Inflammatory macrophage treated with lipopolysaccharide for 4 hours (primary cell): ENCODE measurements at places on chromosomes 6 and 20.

GRCh38 chr20:59925359-59925758, 8.1 kb downstream of the SYCP2 start:
- no peak for DNase-seq

DNA sequence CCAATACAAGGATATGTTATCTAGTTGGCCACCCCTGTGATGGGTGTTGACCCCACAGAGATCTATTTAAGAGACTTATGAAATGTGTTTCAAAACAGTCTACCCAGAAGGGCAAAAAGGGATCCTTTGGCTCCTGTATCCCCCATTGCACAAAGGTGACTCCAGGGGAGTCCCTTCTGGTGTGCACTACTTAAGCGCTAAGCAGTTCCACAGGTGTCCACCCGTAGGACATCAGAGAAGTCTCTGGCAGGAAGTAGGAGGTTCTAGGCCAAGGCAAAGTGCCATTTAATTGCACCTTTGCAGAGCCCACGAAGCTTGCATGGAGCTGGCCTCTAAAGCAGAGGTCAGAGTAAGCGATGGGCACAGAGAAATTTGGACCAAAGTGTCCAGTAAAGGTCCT, 147.7 kb downstream of the MRPL14 start:
- no peak for DNase-seq

DNA sequence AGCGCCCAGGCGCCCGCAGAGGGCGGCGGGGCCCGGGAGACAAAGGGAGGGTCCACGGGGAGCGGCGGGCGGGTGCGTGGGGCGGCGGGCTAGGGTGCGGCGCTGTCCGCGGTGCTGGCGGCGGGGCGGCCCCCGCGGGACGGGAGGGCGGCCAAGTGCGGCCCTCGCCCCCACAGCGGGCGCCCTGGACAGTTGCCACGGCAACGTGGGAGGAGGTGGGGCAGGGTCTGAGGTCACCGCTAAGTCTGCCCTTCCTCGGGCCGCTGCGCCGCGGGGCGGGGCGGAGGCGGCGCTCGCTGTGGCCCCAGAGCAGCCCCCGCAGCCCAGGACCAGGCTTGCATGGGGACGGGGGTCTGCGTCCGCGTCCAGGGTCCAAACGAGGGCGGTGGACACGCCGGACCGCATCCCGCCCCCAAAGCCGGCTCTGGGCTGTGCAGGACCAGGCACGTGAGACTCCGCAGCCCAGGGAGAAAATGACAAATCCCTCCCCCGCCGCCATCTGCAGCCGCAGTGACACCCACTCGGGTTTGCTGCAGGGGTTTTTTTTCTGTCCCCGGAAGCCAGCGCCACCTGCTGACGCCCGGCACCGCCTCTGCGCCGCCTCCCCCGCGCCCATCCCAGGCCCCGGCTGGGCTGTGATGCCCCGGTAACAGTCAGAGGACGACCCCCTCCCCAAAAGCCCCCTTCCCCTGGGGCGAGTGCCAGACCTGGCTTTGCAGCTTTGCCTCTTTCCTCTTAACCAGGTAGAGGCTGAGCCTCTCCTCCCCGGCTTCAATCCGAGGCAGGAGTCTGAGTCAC, 36.8 kb downstream of the YTHDF1 start:
- peak; percentile 36 for DNase-seq

GRCh38 chr6:160435935-160436334, 87.8 kb downstream of the SLC22A3 start:
- DNase-seq: no peak

DNA sequence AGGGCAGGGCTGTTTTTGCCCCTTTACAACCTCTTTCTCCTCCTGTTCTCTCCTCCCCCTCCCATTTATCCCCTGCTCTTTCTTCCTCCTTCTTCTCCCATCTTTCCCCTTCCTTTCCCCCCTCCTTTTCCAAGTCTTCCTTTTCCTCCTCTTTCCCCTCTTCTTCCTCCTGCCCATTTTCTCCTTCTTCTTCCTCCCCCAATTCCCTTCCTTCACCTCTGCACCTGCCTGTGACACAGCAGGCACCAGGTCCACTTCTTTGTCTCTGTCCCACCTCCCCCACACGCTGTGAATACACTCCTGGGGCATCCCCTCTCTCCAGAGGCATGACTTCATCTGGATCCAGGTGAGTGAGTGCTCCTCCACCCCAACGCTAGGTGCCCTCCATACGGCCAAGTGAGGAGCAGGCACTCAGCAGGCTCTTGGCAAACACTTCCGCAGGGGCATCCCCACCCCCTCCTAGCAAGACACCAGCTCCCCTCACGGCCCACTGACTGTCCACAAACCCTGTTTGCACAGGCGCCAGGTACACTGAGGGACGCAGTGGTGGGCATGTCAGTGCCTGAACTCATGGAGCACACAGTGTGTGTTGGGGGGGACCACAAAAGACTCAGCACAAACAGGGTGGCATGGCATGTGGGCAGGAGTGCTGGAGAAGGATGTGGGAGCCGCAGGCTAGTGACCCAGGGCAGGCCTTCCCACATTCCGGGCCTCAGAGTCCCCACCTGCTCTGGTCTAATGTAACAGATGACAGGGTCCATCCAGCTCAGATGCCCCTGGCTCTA, 10.7 kb upstream of the TLDC2 start:
- DNase-seq: no peak

- no peak for DNase-seq
Measured at GRCh38 chr20:55160996-55161395, 685.6 kb downstream of the DOK5 start.

- peak; percentile 77 for DNase-seq
Measured at GRCh38 chr6:154432533-154433476, 76.2 kb upstream of the IPCEF1 start.

DNA sequence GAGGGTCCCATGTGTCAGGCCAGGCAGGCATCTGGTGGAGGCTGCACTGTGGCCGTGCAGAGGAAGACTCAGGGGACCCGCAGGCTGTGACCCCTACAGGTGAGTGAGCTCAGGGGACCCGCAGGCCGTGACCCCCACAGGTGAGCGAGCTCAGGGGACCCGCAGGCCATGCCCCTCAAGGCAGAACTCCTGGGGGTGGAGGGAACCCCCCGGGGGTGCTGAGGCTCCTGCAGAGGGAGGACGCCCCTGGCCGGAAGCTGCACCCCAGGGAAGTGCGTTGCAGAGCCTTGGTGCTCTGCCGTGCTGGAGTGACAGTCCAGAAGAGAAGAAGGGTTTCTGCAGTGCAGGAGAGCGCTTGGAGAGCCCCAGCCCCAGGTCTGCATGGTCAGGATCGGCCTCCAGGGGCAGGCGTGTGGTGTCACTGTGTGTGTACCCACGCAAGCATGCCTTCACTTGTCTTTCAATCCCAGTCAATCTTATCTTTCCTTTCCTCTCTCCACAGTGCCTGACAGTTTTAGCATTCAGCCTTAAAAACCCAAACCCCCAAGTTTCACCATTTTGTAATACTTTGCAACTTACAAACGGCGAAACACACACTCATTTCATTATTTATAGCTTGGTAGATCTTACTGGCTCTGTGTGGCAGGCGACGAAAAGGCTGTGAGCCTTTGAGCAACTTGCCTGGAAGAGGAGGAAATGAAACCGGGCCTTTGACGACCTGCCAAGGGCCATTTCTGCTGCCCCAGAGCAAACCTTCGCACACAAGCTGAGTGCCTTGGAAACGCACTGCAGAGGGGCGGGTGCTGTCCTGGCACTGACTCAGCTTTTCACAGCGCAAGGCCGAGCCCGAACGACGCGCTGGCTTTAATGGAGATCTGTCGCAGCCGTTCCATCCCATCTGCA, 101.4 kb upstream of the AGPAT4 start:
- peak; percentile 89 for DNase-seq

- DNase-seq: no peak
Measured at GRCh38 chr6:37830225-37830624, 10.7 kb downstream of the ZFAND3 start.

DNA sequence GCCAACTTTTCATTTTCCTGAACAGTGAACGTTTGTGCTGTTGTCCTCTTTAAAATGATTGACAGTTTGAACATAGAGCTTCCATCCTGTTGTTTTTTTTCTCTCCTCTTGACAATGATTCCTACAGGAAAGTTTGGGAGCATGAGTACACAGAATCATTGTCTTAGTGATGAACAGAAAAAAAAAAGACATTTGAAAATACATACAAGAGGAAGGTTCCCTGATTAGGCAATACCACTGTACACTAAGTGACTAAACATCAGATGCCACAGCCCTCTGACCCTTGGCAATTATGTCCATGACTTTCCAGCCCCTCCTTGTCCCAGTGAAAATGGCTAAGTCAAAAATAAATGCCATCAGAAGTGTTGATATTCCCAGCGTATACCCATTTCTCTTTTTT, 71.5 kb downstream of the RTN4IP1 start:
- DNase-seq: peak; percentile 84

GRCh38 chr20:33687993-33688937, 2.1 kb upstream of the E2F1 start:
- no peak for DNase-seq

DNA sequence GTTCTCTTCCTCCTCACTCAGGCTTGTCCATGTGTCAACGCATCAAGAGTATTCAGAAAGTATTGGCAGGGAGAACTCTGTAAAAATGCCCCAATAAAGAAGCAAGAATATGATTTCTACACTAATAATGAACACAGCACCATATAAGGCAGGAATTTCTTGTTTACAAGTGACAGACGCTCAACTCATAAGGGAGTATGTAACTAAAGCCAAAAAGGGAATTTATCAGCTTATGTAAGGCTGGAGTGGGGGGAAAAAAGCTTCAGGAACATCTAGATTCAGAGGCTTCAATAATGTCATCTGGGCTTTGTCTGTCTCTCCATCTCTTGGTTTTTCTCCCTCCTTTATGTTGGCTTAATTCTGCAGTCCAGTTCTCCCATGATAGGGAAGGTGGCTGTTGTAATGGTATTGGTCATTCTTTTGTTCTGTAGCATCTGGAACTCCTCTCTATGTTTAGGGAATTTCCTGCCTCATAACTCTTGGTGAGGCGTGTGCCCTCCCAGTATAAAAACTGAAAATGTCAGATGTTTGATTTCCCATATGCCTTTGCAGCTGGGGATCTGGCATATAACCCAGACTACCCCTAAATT, 125.1 kb upstream of the COL21A1 start:
- DNase-seq: peak; percentile 3

GRCh38 chr20:17612287-17612991, 42.6 kb downstream of the DSTN start:
- no peak for DNase-seq

- no peak for DNase-seq
Measured at GRCh38 chr6:110432285-110432900, 17.0 kb upstream of the DDO start.

DNA sequence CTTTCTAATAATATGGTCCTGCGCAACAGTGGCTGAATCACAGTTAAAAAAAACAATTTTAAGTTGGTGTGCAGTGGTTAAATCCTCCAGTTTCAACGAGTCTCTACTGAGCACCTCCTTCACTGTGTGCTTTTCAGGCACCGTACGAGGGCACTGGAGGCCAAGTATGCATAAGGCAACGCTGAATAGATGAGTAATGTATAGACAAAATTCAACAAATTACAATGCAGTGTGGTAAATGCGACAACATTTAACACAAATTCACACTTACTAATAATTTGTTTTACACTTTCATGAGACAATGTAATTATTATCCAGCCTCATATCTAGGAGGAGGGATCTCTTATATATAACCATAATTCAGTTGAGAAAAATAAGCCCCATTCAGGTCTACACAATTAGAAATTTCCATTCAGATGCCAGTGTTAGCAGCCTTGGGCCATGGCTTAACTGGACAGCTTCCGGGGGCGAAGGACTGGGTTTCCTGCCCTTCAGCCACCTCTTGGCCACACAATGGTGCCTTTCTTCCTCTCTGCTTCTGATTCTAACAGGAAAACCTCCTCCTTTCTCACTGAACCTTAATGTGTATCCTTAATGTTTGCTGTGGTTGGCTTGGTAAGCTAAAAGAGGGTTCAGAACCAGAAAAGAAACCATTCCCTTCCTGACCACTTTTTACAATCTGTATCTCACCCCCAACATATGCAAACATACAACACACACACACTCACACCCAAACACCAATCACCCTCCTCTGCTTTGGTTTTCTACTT, 51.9 kb downstream of the B4GALT5 start:
- no peak for DNase-seq

- peak; percentile 88 for DNase-seq
Measured at GRCh38 chr20:1741309-1742048, 83.9 kb upstream of the SIRPG start.

GRCh38 chr6:77106992-77107391, 356.3 kb downstream of the HTR1B start:
- no peak for DNase-seq

- DNase-seq: no peak
Measured at GRCh38 chr20:12416281-12416680, 498.6 kb downstream of the BTBD3 start.

- no peak for DNase-seq
Measured at GRCh38 chr6:4342407-4343137, 207.2 kb upstream of the ECI2 start.

GRCh38 chr6:64489763-64490162, 854.2 kb downstream of the PHF3 start:
- DNase-seq: no peak

GRCh38 chr6:128280960-128281359, 239.4 kb downstream of the PTPRK start:
- DNase-seq: no peak

GRCh38 chr20:46900086-46900485, 5.4 kb downstream of the EYA2 start:
- DNase-seq: peak; percentile 56

DNA sequence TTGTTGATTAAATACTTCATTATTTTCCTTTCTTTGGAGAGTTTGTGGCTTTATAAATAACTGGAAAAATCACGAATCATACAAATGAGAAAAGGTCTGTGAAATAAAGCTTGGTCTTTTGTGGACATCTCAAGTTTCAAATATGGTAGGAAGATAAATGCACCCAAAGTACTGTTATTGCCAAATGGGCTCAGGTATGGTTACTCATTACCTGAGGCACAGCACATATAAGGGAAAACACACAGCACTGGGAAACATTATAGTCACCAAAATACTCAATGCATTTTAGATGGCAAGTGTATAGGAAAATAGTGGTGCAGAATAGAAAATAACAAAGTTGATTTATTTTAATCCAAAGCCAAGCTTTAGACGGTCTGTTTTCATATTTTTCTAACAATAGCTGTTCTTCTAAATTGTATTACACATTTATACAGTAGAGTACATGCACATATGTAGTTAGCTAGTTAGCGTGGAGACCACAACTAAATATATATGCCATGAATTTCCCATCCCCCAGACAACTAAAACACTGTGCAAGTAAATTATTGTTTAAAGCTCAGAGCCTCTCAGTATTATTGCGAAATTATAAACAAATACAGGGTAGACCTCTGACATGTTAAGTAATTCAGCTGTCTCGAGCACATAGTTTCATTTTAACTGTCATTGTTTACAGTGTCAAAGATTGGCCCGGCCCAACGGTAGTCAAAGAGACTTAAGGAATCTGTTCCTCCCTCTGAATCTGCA, 336.0 kb downstream of the SYNE1 start:
- DNase-seq: peak; percentile 88

GRCh38 chr6:126553854-126554253, 213.9 kb downstream of the CENPW start:
- no peak for DNase-seq

GRCh38 chr6:106134087-106134770, 48.1 kb downstream of the PRDM1 start:
- DNase-seq: no peak

GRCh38 chr6:20574355-20574754, 40.1 kb downstream of the CDKAL1 start:
- no peak for DNase-seq

- no peak for DNase-seq
Measured at GRCh38 chr20:31851240-31851955, 6.0 kb upstream of the FOXS1 start.

- no peak for DNase-seq
Measured at GRCh38 chr6:142984386-142984785, 39.4 kb upstream of the HIVEP2 start.
